ENCODE measurements at places on chromosomes 5 and 9. TPM values are rescaled to one million over a fixed set of nuclear protein-coding genes. Genes with fewer than 3 reads are reported as not detected.

Gene IER5L
- total RNA-seq, result 18.1 TPM

Gene HMHB1
- not detected for total RNA-seq

Gene FANCG
- total RNA-seq, result 39.7 TPM

Gene INSL4
- total RNA-seq, result not detected

Gene FBLL1
- 0.79 TPM for total RNA-seq

Gene COL23A1
- total RNA-seq, result not detected
